ENCODE measurements at places on chromosomes 4 and X.

DNA sequence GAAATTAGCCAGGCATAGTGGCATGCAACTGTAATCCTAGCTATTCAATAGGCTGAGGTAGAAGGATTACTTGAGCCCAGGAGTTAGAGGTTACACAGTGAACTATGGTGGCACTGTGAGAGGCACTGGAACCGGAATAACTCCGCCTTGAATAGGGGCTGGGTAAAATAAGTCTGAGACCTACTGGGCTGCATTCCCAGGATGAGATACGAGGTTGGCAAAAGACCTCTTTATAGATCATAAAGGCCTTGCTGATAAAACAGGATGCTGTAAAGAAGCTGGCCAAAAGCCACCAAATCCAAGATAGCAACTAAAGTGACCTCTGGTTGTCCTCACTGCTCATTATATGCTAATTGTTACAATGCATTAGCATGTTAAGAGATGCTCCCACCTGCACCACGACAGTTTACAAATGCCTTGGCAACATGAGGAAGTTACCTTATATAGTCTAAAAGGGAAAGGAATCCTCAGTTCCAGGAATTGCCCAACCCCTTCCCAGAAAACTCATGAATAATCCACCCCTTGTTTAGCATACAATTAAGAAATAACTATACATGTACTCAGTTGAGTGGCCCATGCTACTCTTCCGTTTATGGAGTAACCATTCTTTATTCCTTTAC is 88.6 kb downstream of the CENPC start:
- no peak for DNase-seq

DNA sequence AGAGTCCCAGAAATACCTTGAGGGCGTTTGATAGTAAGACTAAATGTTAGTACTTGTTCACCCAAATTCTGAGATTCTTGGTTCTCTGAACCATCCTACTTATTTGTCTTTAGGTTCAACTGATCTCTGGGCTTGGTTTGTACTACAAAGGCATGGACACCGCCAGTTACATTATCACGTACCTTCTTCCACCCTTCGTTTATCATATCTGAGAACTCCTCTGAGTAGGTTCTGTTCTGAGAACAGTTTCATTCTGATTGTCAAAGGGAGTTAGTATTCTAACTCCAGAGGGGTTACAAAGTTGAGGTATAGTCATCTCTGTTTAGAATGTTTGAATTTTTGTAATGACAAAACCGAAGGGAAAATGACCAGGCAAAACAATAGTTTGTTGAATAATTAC is 19.3 kb downstream of the ZFX start:
- no peak for DNase-seq

DNA sequence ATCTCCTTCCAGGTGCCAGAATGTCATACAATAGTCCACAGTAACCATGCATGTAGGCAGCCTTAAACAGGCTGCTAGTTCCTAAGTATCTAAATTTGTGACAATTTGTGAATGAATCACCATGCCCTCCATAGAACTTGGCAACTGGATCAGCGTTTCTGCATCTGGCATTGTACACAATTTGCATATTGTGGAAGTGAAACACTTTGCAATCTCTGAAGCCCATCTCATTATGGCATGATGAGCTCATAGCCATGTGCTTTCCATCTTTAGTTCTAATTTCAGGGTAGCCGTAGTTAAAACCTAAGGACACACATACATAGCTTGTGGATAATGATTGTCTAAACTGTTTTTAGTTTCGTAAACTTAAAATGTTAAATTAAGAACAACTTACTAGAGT is 573.6 kb downstream of the PPP4R3C start:
- no peak for DNase-seq

- DNase-seq: peak; percentile 0
These were observed 598.5 kb upstream of the SPANXN1 start for GRCh38 chrX:144648788-144649187.

DNA sequence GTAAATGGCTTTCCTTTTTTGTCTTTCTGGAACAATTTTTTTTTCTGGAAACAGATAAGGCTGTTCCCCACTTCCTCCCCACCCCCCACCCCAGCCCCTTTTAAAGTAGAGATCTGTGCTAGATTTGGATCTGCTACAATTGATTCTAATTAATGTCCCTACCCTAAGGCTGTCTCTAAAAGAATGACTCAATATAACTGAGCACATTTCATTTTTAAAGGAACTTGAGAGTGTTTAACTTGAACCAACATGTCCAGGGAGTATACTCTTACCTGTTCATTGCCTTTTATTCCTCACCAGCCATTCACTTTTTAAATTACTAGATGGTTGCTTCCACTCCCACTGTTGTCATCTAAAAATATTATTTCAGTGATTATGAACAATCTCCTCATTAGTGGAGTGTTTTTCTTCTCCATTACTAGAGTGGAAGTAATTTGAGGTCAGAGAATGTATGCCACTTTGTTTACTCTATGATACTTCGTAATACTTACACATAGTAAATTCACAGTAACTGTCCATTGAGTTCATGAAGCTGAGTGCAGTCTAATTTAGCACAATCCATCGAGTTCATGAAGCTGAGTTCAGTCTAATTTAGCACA is 14.1 kb upstream of the CNOT6L start:
- no peak for DNase-seq

- peak; percentile 84 for DNase-seq
These were observed 605.9 kb upstream of the DIPK2B start for GRCh38 chrX:45806410-45807121.

DNA sequence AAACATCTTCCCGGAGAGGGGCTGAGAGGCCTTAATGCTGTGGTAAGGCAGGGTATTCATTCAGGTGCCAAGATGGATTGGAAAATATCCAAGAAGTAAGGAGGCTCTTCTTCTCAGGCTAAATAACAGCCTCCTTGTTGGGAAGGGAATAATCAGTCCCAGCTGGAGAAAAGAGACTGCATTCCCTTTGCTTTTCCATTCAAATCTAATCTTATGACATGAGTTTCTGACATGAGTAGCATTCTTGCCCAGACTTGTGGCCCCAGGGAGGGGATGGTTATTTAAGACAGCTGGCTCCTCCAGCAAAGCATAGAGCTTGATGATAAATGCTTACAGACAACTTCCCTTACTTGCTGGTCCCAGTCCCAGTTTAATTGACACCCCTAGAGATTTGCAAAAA is 98.3 kb downstream of the DCLK2 start:
- DNase-seq: no peak

GRCh38 chr4:7805533-7806337 is 133.9 kb downstream of the AFAP1 start:
- DNase-seq: peak; percentile 47

GRCh38 chrX:7083468-7084396 is 63.8 kb upstream of the STS start:
- peak; percentile 97 for DNase-seq

- no peak for DNase-seq
These were observed 32.9 kb upstream of the ETNPPL start for GRCh38 chr4:108795733-108796132.

GRCh38 chr4:82890528-82890900 is 439 bp downstream of the SEC31A start:
- no peak for DNase-seq

DNA sequence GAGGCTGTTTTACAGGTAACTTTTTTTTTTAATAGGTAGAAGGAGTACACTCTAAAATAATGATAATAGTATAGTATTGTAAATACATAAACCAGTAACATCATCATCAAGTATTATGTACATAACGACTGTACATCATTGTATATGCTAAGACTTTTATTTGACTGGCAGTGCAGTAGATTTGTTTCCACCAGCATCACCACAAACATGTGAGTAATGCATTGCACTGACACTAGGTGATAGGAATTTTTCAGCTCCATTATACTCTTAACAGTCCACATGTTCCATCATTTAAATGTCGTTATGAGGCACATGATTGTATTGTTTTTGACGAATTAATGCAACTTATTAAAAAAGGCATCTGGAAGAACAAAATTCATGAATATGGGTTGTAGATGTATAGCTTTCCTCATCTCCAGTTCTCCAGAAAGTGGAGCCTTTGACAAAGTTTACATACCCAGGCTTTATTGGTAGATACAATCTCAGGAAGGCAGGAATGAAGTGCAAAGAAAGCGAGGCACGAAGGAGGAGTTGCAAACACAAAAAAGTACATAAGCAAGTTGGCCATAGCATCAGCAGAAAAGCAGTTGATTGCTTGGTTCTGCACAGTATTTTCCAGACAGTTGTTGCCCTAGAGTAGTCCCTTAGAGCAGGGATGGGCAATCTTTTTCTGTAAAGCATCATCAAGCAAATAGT is 336.9 kb upstream of the NR3C2 start:
- DNase-seq: no peak

DNA sequence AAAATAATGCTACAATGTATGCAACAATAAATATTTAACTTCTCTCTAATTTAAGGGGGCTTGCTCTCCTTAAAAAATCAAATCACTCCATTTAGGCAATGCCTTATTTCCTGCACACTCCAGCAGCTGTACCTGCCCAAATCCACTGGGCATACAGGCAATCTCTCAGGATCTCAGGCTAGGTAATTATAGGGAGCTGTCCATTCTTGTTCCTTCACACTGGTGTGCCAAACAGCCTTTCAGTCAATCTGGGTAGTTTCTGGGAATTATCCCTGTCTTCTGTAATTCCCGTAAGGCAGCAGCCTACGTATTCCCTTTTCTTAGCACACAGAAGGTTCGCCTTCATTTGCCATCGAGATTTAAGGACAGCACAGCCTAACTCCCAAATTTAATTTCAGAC is 922.6 kb upstream of the SLIT2 start:
- DNase-seq: no peak

DNA sequence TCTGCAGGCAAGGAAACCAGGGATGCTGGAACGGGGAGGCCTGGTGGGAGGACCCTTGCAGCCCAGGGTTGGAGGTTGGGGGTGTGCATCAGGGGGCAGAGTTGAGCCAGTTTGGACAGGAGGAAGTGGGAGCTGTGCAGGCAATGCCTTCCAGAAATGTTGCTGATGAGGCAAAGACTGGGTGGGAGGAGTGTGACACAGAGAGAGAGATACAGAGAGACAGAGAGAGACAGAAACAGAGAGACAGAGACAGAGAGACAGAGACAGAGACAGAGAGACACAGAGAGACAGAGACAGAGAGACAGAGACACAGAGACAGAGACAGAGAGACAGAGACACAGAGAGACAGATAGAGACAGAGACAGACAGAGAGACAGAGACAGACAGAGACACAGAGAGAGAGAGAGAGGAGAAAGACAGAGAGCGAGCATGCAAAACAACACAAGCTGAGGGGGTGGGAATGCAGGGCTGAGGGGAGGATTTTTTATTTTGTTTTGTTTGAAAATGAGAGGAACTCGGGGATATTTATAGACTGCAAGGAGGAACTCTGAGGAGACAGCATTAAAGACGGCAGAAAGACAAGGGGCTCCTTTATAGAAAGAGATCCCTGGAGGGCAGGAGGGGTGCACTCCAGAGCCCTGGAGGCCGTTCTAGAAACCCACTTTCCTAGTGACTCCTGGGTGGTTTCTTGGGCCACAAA is 1.9 kb upstream of the HAUS3 start:
- peak; percentile 61 for DNase-seq

- no peak for DNase-seq
These were observed 297.5 kb upstream of the KLF3 start for GRCh38 chr4:38366456-38366855.

DNA sequence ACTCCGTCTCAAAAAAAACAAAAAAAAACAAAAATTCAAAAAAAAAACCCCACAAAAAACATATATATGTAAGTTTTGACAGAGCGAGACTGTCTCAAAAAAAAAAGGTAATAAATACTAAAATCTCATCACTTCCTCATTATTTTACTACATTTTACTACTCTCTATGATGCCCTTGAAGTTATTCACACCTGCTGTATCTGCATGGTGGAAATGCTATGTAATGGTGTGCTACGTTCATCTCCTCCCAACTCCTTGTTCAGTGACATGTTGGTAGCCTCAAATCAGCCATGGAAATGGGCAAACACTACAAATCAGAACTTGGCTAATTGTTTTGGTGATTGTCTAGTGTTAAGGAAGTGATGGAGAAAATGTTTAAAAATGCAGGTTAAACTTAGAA is 11.8 kb downstream of the RPS4X start:
- no peak for DNase-seq

DNA sequence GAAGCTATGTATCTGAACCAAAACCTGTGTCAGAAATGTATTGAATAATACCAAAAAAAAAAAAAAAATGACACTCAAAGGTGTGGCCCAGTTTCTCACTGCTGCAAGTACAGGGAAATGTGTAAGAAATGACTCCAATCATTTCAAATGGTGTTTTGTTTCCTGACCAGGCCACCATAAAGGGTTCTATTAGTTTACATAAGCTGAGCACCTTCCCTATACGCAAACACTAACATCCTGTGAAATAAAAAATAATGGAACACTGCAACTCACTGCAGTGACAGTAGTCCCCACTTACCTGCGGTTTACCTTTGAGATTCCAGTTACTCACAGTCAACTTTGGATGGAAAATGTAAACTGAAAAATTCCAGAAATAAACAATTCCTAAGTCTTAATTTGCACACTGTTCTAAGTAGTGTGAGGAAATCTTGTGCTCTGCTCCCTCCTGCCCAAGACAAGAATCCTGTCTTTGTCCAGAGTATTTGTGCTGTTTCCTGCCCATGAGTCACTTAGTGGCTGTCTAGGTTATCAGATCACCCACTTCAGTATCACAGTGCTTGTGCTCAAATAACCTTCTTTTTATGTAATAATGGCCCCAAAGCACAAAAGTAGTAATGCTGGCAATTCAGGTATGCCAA is 265.3 kb downstream of the RCHY1 start:
- DNase-seq: peak; percentile 75

All from HT1080 (cell line).